ENCODE measurements at places on chromosomes 16 and 17.

DNA sequence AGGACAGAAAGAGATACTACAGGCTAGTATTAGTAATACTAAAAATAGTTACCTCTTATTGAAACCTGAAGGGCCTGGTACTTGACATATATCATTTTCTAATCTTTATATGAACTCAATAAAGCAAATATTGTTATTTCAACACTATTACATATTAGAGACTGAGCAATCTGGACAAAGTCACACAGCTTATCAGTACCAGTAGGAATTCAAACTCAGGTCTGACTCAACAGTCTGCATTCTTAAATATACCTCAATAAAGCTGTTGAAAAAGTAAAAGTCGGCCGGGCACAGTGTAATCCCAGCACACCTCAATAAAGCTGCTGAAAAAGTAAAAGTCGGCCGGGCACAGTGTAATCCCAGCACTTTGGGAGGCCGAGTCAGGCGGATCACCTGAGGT is 67.4 kb downstream of the KANSL1 start:
- DNase-seq, result no peak

GRCh38 chr16:84862804-84863480 is 43.2 kb downstream of the CRISPLD2 start:
- DNase-seq, result no peak

- DNase-seq, result no peak
Measured at GRCh38 chr16:48003206-48003907, 152.4 kb downstream of the ABCC12 start.

- no peak for DNase-seq
Measured at GRCh38 chr17:17309356-17309755, 6.2 kb downstream of the NT5M start.

DNA sequence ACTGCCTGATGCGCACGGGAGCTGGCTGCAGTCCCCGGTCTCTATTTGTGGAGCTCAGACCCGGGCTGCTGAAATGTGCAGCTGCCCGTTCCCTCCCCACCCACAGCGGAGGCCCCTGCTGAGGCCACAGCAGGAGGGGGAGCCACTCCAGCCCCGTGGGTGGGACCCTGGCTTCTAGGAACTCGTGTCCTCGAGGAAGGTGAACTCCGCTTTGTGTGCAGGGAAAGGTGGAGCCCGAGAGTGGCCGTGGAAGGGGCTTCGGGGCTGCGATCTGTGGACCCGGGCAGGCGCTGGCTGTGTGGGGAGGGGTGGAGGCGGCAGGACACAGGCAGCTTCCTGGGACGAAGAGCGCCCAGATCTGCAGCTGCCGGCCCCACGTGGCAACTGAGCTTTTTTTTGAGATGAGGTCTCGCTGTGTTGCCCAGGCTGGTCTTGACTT is 2.9 kb downstream of the CCDC154 start:
- DNase-seq, result no peak

- DNase-seq, result no peak
Measured at GRCh38 chr16:85761861-85762260, 11.0 kb upstream of the C16orf74 start.

- no peak for DNase-seq
Measured at GRCh38 chr17:18944646-18945045, 7.3 kb upstream of the SLC5A10 start.

DNA sequence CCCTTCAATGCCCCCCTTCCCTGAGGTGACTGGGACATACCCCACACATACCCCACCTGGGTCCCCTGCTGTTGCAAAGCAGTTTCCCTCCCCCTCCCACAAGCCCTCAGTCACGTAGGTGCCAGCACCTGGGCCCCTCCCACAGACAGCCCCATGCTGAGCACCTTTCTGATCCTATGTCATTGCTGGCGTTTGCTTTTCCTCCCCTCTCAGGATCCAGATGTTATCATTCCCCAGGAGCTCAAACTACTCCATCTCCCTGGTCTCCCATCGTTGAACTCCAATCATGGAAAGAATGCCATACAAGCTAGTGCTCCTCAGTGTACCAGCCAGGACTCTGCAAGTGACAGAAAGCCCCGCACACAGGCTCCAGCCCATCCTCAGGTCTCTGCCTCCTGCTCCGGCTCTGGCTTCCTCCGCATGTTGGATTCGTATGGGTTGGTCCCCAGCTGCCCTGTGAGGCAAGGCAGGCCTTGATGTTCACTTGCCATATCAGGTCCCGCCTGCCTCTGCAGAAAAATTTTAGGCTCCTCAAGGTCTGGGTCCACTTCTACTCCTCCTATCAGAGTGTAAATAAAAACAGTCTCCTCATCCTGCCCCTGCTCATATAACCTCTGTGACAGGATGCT is 31.4 kb upstream of the MED9 start:
- DNase-seq, result no peak

GRCh38 chr16:2243781-2244180 is 7.5 kb downstream of the DNASE1L2 start:
- no peak for DNase-seq

DNA sequence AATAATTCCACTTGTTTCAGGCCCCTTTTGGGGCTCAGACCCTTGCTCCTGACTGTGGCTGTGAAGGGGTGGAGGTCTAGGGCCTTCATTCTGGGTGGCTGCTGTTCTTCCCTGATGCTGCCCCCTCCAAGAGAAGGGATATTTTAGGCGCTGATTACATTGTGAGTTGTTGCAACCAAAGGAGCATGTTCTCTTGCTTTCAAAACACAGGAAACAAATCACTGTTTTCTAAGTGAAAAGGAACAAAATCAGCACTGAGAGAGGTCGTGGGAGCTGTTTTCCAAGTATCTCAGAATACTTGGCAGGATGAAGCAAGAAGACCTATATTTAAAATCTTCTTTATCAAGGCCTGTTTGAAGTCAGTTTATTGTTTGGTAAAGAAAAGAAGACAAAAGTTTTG is 25.3 kb upstream of the SEC14L1 start:
- DNase-seq, result no peak

DNA sequence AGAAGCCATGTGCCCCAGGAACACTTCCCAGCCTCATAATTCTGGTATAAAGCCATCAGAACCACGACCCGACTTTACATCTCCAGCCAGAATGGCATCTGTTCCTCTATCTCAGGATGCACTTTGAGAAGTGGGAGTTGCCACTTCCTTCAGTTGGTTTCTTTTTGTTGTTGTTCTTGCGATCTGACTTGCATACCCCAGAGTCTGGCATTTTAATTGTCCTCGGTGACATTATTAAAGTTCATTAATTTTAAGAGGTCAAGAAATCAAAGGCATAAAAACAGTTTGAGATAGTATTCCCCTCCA is 13.5 kb downstream of the MARCHF10 start:
- no peak for DNase-seq

- no peak for DNase-seq
Measured at GRCh38 chr17:58480090-58480489, 8.1 kb downstream of the HSF5 start.

- no peak for DNase-seq
Measured at GRCh38 chr17:10768750-10769251, 35.1 kb downstream of the TMEM238L start.

DNA sequence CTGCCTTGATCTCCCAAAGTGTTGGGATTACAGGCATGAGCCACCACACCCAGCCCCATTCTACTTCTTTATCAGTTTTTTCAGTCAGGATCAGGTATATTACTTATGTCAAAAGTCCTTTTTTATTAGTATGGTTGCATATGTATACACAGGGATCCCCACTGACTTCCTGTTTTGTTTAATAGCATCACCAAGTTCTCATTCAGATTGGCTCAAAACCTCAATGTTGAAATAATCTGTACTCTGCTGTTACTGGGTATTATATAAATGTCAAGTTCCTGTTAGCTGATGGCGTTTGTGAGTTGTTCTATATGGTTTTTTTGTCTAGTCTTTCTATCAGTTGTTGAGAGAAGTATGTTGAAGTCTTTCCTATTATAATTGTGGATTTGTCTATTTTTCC is 168.5 kb downstream of the BCAS3 start:
- no peak for DNase-seq

- no peak for DNase-seq
Measured at GRCh38 chr16:55478827-55479429, at the start of gene MMP2. MMP2 (plus strand) TSS chr16:55479198; CDS start chr16:55479480, 282 bp downstream.

GRCh38 chr17:70276906-70277305 is 107.6 kb downstream of the KCNJ2 start:
- DNase-seq, result no peak

GRCh38 chr16:77657016-77657415 is 65.3 kb upstream of the NUDT7 start:
- peak; percentile 13 for DNase-seq

GRCh38 chr17:55717898-55718735 is 4.5 kb downstream of the TMEM100 start:
- peak; percentile 49 for DNase-seq

GRCh38 chr17:28858801-28859355 is 4.1 kb downstream of the ERAL1 start:
- DNase-seq, result no peak

DNA sequence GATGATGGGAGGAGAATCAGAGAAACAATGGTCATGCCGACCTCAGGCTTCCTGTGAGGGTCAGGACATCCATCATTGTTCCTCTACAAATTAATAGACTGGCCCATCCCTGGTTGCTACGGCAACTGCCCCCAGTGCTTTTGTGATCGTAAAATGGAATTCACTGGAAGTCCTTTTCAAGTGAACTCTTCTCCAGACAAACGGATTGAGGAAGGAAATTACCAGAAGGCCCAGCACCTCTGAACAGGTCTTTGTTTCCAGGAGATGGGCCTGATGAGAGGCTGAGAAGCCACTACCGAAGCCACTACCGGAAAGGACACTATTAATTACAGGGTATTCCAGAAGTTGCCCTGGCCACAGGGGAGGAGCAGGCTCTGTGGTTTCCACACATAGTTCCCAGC is 126.0 kb downstream of the MGAT5B start:
- no peak for DNase-seq

DNA sequence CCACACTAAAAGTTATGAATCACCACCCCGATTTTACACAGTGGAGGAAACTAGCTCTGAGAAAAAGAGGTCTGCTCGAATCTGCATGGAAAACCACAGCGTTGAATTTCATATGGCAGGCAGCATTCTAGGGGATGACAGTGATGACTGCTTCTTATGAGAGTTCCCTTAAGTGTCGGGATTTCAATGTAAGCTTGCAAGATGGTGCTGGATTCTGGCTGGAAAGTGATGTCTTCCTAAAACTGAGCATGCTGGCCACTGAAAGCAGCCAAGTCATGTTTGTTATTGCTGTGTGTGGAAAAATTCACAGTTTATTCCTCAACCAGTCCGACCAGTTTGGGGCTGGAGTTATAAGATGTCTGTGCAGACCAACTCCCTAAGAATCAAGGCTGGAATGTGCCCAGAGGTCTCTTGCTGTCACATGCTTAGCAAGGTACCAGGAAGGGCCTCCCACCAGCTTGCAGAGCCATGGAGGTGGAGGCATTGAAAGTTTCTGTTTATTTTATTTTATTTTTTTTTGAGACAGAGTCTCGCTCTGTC is 37.2 kb upstream of the GAN start:
- no peak for DNase-seq

- DNase-seq, result no peak
Measured at GRCh38 chr16:68524069-68524820, 14.8 kb upstream of the ZFP90 start.

DNA sequence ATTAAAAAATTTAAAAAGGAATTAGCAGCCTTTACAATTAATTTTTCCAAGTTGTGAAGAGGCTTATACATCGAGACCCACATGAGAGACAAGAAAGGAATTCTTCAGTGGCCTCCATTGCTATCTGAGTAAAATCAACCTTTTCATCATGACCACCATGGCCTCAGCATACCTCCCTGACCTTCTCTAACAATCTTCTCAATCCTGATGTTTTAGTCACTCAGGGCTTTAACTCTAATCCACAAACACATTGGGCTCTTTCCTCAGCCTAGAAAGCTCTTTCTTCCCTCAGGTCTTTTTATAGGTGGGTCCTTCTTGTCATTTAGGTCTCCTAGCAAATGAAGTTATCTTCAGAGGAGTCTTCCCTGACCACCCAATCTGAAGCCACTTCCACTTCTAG is 46.4 kb downstream of the SPOP start:
- DNase-seq, result no peak

DNA sequence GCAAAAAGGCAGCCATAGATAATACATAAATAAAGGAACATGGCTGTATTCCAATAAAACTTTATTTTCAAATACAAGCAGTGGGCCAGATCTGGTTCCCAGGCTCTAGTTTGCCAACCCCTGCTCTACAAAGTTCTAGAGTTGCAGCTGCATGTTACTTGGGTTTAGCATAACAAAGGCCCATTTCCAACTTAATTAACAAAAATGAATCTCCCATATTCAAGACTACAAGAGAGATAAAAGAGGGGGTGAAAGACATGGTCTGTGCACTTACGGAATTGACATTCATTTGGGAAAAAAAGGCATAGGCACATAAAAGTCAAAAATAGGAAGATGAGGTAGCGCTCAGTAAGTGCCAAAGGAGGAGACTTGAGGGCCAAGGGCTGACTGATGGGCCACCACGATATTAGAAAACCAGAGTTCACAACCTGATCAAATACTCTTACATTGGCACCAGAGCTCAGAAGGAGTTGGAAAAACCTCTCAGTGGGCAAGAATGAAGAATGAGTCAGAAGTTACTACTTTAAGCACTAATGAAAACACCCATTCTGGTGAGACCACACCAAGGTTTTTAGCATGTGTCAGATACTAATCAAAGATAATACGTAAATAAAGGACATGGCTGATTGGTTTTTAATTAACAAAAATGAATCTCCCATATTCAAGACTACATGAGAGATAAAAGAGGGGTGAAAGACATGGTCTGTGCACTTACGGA is 164.0 kb downstream of the VPS53 start:
- no peak for DNase-seq

DNA sequence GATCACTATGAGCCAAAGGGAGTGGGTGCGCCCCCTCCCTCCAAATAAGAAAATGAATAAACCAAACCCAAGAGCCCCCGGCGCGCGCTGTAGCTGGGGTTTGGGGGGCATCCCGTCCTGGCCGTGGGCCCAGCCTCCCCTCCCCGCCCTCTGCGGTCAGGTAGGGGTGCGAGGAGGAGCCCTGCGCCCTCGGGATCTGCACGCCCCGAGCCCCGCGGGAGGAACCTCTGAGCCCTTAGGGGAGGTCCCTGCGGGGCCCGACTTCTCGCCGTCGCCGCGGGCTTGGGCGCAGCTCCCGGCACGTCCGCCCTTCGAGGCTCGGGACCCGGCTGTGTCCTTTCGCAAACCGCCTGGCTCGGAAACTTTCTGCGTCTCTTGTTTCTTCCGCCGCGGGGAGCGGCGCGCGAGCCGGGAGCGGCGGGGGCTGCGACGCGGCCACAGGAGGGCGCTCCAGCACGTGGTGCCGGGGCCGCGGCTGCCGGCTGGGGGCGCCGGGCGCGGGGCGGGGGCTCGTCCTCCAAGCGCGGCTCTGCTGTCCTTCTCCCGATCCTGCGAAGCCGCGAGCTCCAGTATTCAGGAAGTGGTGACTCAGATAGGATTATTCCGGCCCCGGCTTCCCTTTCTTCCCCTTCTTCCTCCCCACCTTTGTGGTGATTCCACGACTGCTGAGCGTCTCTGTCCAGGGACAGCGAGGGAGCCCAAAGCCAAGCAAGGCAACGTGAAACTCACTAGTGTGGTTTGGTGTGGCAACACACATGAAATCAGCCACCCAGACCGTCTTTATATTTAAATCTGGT is 1.6 kb downstream of the PITPNC1 start:
- DNase-seq, result peak; percentile 79

GRCh38 chr16:73170612-73171038 is 122.7 kb upstream of the ZFHX3 start:
- DNase-seq, result no peak

GRCh38 chr17:72416905-72417304 is 296.1 kb downstream of the SOX9 start:
- no peak for DNase-seq

Measured in HEK293T (cell line).